ENCODE measurements at places on chromosomes 1 and 21.

DNA sequence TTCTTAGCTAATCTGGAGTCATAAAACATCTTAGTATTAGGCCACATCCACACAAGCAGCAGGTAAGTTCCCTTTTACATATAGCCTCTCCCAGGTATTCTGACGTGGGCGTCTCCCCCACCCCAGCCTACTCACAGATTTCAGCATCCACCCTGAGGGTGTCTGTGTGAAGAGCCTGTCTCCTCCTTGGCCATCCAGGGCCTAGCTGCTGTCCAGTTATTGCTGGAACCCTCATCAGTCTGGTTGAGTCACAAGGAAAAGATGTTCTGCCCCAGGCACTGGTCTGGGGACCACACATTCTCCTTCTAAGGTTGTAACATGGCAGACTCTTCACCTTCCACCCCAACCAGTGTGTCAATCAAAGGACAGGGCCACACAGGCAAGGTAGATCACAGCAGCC is 57.6 kb downstream of the ETS2 start:
- no peaks in the 10 kb centered on the region for H3K27me3 ChIP-seq
- H3K4me3 ChIP-seq = no peak overlapping the region
- H3K4me1 ChIP-seq = no peaks in the 10 kb centered on the region

GRCh38 chr1:241715435-241715834 is 63.4 kb downstream of the WDR64 start:
- H3K27me3 ChIP-seq = no peaks in the 10 kb centered on the region
- no peak for DNase-seq
- H3K27ac ChIP-seq = no peak overlapping the region
- no peak overlapping the region for H3K4me3 ChIP-seq

DNA sequence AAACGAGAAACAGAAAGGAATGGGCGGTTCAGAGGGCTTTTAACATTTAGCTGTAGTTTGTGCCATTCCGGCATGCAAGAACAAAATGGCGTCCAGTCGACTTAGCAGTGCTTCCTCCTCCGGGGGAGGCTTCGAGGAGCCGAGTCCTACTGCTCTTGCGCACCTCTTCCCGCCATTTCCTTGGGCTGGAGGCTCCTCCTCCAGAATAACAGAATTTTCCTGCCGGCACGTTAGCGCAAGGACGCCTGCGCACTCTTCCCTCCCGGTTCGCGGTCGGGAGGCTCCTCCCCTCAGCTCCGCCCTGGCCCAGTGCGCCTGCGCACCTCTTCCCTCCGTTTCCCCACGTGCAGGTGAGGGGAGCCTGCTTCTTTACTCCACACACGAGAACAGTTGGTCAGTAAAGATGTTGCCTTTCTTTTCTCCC is 1.0 kb downstream of the DMRTB1 start:
- no peak for DNase-seq
- no peaks in the 10 kb centered on the region for H3K27me3 ChIP-seq
- H3K36me3 ChIP-seq = no peaks in the 10 kb centered on the region
- no peaks in the 10 kb centered on the region for H3K4me1 ChIP-seq

DNA sequence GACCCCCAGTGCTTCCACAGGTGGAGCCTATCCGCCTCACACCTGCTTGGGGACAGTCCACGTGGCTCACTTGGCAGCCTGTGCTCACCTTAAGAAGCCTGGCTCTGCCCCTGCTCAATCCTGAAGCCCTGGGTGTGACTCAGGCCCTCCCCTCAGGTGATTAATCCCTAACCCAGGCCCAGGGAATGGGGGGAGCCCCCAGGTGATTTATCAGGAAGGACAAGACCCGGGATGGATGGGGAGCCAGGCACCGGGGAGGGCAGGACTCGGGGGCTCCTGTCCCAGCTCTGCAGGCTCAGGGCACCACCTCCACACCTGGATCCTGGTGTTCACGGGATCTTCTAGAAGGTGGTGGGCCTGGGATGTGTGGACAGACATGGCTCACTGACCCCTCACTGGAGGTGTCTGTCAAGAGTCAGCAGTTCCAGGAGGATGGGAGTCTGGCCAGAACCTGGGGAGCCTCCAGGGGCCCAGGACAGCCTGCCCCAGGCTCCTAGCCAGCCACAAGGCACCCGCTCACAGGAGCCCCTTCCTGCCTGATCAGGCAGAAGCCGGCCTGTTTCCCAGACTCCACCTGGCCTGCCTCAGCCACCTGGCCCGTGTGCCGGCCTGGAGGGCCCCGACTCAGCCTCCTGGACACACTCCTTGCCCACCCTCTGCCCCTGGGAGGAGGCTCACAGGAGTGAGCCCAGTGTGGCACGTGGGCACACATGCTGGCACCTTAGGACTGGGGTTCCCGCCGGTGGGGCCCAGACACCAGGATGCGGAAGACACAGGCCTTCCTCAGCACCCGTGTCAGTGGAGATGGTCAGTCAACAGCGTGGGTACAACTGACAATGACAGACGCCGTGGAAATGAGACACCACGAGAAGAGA is 38.6 kb upstream of the COL6A1 start:
- no peak overlapping the region for H3K4me3 ChIP-seq
- no peak for DNase-seq
- H3K27me3 ChIP-seq = no peaks in the 10 kb centered on the region
- no peak overlapping the region for H3K27ac ChIP-seq
- H3K4me1 ChIP-seq = no peaks in the 10 kb centered on the region

DNA sequence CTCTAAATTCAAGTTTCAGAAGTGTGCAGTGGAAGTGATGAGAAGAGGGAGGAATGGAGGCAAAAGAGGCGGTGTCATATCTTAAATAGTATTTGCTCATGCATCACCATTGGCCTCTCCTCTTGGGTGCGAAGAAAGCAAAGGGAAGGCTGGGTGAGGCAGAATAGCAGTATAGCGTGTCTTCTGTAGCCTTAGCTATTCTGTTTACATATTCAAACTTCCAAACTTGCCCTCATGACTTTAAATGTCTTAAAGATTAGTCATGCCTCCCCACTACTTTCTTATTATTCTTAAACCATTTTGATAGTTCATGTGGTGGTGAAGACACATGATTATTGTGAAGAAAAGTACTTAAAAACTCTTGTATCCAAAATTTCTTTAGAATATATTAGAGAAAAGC is 104.6 kb upstream of the TENT5C start:
- no peaks in the 10 kb centered on the region for H3K4me1 ChIP-seq
- DNase-seq = no peak
- H3K27ac ChIP-seq = no peak overlapping the region
- no peaks in the 10 kb centered on the region for H3K27me3 ChIP-seq
- no peak overlapping the region for H3K4me3 ChIP-seq

- no peak overlapping the region for H3K27ac ChIP-seq
- no peak overlapping the region for H3K4me3 ChIP-seq
- H3K27me3 ChIP-seq = no peaks in the 10 kb centered on the region
- DNase-seq = no peak
- no peaks in the 10 kb centered on the region for H3K36me3 ChIP-seq
Measured at GRCh38 chr1:160722726-160723125, 11.1 kb upstream of the CD48 start.

- no peak for DNase-seq
- no peak overlapping the region for H3K4me3 ChIP-seq
- no peaks in the 10 kb centered on the region for H3K36me3 ChIP-seq
- no peak overlapping the region for H3K27ac ChIP-seq
- H3K27me3 ChIP-seq = no peaks in the 10 kb centered on the region
- H3K4me1 ChIP-seq = peaks cover 4% of the 10 kb centered on the region
Measured at GRCh38 chr1:222105393-222105737, 363.5 kb upstream of the DUSP10 start.

GRCh38 chr1:87333692-87334347 is 5.1 kb downstream of the LMO4 start:
- H3K4me1 ChIP-seq = peaks cover 55% of the 10 kb centered on the region
- peak overlapping the region; percentile 53 for H3K4me3 ChIP-seq
- no peak for DNase-seq
- H3K27me3 ChIP-seq = no peaks in the 10 kb centered on the region
- H3K36me3 ChIP-seq = no peaks in the 10 kb centered on the region
- H3K27ac ChIP-seq = peak overlapping the region; percentile 81

DNA sequence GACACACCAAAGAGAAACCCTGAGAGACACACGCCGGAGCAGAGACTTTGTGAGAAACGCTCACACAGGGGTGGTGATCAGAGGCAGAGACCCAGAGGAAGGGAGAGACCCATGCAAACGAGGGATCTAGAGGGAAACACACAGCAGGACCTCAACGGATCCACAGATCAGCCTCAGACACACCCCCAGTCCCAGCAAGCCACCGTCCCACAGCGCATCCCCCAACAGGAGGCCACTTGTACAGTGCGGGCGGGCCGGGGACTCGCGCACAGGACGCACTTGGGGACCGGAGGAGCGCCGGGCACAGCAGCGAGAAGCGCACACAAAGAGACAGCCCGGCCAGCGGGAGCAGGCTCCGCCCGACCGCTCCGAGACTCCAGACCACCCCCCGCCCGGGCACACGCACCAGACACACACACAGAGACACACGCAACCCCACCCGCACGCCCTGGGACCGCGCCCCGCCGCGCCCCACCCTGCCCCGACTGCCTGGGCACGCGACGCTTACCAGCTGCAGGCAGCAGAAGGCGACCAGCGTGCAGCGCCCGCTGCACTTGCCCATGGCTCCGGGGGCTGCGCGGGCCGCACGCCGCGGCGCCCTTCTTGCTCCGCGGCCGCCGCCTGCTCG is 587 bp downstream of the NKAIN1 start:
- no peak overlapping the region for H3K27ac ChIP-seq
- H3K27me3 ChIP-seq = peaks cover 6% of the 10 kb centered on the region
- no peak for DNase-seq
- H3K4me1 ChIP-seq = no peaks in the 10 kb centered on the region
- H3K36me3 ChIP-seq = no peaks in the 10 kb centered on the region
- no peak overlapping the region for H3K4me3 ChIP-seq

DNA sequence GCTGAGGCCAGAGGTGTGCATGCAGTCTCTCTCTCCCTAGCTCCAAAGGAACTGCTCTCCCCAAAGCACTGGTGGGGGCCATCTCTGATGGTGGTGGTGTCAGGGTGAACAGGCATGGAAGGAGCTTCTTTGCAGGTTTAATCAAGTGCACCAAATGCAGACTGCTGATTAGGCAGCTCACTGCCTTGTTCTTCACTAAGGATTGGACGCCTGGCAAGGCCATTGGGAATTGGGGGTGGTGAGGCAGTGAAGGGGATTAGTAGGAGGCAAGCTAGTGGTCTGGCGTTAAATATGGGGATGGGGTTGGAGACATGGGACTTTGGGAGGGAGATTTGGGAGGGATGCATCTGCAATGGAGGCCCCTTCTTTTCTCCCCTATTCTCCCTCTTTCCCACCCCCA is 1.5 kb downstream of the CACNA1E start:
- H3K36me3 ChIP-seq = no peaks in the 10 kb centered on the region
- no peak for DNase-seq
- no peak overlapping the region for H3K27ac ChIP-seq
- no peak overlapping the region for H3K4me3 ChIP-seq

- H3K4me1 ChIP-seq = peaks cover 44% of the 10 kb centered on the region
- H3K36me3 ChIP-seq = no peaks in the 10 kb centered on the region
- DNase-seq = no peak
- H3K27ac ChIP-seq = no peak overlapping the region
- no peaks in the 10 kb centered on the region for H3K27me3 ChIP-seq
Measured at GRCh38 chr1:201656311-201657032, 117.5 kb downstream of the NAV1 start.

DNA sequence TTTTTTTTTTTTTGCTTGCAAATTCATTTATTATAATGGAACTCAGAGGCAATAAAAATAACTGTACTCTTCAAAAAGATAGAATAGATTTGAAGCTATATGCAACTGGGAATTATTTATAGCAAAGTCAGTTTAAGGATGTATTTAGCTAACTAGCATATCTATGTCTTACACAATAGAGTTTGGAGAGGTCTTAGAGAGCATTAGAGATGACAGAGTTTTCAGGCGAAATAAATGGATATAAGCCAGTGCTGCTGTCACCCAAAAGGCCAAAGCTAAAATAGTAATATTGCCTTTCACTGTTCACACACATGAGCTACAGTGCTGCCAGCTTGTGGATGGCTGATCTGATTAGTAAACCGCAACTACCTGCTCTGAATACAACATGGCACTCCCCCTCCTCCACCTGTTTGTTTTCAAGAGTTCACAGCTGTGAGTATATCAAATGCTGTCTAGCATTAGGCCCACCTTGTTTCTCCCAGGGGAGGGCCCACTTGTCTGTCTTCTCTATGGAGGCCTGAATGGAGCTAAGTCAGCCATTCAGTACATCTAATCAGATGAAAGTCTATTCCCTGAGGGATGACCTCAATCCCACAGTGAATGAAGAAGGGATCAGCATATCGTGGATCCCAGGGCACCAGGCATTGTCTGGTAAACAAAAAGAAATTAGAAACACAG is 25.2 kb upstream of the SSX2IP start:
- no peak overlapping the region for H3K4me3 ChIP-seq
- DNase-seq = no peak
- no peaks in the 10 kb centered on the region for H3K36me3 ChIP-seq
- no peak overlapping the region for H3K27ac ChIP-seq
- H3K4me1 ChIP-seq = peaks cover 7% of the 10 kb centered on the region
- H3K27me3 ChIP-seq = no peaks in the 10 kb centered on the region

DNA sequence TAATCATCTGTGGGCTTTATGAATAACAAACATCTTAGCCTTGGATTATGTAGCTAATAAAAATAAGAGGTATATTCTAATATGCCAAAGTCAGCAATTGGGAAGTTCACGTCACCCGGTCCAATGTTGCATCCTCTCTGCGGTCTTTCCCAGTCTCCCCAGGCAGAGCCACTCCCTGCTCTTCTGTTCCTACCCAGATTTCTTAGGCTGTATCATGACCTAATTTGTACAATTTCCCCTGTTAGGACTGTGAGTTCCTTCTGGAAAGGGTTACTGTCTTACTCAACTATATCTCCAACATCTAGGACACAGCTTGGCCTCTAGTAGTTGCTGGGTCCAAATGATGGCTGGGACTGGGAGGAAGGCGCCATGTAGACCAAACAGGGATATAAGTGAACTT is 29.8 kb upstream of the C1orf198 start:
- H3K27me3 ChIP-seq = no peaks in the 10 kb centered on the region
- DNase-seq = no peak
- no peak overlapping the region for H3K4me3 ChIP-seq
- H3K4me1 ChIP-seq = no peaks in the 10 kb centered on the region
- no peak overlapping the region for H3K27ac ChIP-seq

DNA sequence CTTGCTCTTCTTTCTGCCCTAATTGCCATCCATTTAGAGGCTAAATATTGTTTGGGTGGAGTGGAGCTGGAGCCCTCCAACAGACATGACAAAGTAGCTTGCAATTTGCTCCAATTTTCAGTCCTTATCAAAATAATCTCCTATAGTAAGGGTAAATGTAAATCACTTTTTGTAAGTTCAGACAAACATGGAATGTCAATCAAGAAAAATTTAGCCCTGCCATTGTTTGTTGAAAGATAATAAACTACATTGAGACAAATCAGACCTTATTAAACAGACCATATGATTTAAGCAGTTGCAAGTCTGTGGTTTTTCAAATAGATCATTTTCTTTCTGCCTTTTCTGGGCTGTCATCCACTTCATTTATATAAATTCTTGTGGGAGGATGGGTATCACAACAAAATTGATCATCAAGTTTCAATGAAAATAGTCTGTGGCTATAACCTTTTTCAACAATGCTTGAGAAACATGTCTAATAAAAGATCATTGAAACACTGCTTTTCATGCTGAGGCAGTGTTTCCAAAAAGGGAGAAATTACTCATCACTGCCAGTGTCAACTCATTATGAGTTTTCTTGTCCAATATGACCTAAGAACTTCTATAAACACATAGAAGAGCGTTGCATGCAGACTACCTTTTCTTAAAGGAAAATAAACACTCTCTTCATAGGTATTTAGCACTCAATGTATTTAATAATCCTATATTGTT is 1152.0 kb upstream of the B3GALT2 start:
- no peak for DNase-seq
- no peak overlapping the region for H3K27ac ChIP-seq
- H3K4me3 ChIP-seq = no peak overlapping the region
- H3K4me1 ChIP-seq = no peaks in the 10 kb centered on the region
- H3K27me3 ChIP-seq = no peaks in the 10 kb centered on the region
- no peaks in the 10 kb centered on the region for H3K36me3 ChIP-seq

Measured in right atrium auricular region (tissue), 2 donors.